ENCODE measurements at places on chromosomes 2 and 18.

DNA sequence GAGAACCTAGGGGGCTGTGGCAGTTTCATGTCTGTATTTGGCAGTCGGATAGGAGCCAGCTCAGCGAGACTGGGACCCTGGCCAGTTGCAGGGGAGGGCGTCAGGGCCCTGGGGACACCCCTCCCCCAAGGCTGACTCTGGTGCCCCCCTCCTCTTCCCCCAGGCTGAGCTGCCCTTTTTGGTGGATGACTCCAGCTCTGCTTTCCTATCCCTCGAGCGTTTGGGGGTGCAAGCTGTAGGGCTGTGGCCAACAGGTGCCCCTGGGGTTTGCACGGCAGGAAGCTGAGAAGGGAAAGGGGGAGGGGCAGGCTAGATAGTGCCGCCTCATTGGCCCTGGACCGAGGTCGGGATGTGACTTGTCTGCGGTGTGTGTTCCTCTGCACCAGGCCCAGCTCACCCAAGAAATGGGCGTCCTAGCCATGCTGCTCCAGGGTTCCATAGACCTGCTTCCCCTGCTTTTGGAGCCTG, 26.4 kb downstream of the SPEG start:
- no peak for DNase-seq

DNA sequence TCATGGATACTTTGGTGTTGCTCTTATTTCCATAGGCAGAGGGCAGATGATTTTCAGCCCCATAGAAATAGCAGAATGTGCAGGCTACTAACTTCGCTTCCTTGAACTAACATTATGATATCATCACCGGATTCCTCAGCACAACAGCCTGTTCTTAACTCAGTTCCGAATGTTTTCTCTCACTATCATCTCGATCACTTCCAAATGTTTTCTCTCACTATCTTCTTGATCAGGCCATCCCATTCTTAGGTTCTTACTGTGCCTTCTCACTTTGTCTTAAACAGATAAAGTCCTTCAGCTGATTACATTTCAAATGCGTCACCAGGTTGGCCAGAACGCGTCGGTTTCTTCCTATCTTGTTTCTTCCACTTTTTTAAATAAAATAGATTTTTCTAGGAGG, 11.4 kb upstream of the MBD2 start:
- no peak for DNase-seq

- DNase-seq: no peak
Observed at GRCh38 chr2:219574484-219575311, 2.6 kb downstream of the INHA start.

- DNase-seq: no peak
Observed at GRCh38 chr2:238418196-238418998, 8.3 kb upstream of the ASB1 start.

- no peak for DNase-seq
Observed at GRCh38 chr2:238985041-238985729, 137.3 kb downstream of the TWIST2 start.

DNA sequence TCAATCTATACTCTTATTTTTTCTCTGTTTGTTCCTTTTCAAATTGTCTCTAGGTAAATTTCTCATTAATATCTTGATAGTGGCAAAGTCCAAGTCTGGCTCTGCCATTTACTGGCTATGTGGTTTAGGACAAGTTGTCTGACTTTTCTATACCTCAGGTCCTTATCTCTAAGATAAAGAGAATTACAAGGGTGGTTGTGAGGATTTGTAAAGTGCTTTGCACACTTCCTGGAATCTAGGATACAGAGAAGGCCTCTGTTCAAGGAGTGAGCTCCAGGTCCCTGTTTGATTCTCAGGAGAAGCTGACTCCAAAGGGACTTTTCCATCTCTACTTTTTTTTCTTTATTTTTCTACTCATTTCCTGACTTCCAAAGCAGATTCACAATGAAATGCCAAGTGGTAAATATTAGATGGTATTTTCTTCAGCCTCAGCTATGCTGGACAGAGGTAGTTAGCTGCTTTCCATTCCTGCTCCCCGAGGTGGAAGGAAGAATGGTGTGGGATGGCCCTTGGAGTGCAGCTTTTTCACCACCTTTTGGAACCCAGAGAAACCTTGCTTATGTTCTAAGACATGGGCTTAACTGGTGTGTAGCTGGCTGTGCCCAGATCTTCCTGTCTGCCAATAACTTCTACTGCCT, 90.5 kb downstream of the GALNT1 start:
- peak; percentile 10 for DNase-seq

GRCh38 chr18:63433334-63433866, 11.1 kb upstream of the VPS4B start:
- DNase-seq: peak; percentile 47

DNA sequence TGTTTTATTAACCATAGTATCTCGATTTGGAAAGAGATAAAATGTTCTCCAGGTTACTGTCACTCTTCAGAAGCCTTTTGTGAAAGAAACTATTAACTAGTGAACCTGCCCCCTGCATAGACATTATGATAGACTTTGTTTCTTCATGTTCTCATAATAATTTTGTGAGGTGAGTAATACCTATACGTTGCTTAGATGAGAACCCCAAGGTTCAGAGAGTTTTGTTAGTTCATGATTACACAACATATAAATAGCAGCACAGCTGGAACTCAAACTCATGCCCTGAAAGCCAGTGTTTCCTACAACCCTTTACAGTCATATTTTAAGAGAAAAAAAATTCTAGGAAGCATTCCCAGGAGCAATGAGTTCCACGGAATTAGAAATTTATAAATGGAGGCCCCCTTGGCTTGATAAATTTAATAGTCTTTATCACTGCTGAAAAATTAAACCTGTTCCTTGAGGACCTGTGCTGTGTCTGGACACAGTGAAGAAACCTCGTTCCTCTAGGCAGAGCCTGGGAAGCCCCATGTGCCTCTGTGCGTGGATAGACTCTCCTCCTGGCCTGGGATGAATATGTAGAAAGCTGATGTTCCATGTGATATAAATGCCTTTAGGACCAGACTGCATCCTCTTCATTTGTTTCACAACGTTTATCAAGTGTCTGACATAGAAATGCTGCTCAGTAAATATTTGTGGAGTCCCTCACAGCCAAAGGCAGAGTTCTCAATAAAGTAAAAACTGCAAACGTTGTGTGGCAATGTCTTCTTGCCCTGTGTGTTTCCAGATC, 1257.0 kb upstream of the GYPC start:
- no peak for DNase-seq

- DNase-seq: no peak
Observed at GRCh38 chr2:200342235-200342634, 35.7 kb downstream of the SPATS2L start.

DNA sequence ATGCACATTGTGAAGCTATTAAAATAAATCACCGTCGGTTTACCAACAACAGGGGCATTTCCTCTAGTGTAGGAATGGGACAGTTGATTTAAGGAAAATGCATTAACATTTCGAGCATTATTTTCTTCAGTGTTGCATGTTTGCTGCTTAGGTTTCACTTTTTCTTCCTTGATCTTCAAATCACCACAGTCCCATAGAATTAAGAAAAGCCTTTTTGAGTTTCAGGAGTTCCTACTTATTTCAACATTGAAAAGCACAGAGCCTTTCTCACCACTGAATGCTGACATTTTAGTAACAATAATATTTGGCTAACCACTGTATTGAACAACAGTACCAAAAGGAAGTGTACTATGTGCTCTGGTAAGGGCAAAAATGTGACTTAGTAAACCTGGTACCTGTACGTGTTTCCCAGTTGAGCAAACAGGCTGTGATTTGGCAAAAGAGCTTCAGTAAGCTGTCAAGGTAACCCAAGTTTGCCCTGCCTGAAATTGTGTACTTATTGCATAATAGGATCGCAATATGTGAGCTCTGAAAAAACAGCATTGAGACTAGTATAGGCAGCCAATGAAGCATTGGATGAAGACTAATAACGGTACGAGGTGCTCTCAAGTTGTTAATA, 2.2 kb downstream of the LRRTM4 start:
- DNase-seq: no peak

GRCh38 chr2:38441346-38441745, 64.3 kb upstream of the ATL2 start:
- DNase-seq: no peak

DNA sequence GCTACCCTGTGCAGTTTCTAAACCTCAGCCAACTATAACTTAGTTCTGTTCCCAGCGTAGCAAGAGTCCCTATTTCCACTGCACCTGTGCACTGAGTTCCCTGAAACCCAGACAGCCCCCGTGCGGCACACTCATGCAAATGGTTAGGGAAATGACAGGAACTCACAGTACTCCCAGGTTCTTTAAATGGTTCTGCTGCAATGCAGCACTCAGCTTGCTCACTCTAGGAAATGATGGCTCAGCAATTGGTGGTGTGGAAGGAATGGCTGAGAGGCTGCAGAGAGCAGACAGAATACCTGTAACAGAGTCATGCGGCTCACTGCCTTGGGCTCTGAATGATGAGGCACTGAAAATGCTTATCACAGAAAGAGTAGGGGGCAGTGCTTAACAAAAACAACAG, 143.0 kb downstream of the RAD51AP2 start:
- no peak for DNase-seq

- no peak for DNase-seq
Observed at GRCh38 chr2:71555798-71556454, 102.6 kb downstream of the DYSF start.

DNA sequence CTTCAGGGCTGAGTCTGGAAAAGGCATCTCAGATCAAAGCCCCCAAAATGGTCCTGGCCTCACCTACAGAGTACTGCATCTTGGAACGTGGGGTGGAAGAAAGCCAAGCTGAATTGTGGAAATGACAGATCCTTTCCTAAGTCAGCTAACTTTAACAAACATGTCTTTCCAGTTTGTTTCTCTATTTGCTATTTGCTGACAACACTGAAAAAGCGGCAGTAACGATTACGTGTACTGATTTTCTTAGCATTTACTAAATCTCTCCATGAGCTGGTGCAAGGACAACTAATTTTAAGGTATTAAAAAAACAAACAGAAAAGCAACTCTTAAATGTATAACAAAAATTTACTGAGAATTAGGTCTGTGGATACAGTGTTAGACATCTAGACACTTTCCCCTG, 1.1 kb downstream of the HIBCH start:
- no peak for DNase-seq

GRCh38 chr2:216692636-216693413, 2.5 kb downstream of the IGFBP5 start:
- DNase-seq: peak; percentile 89

GRCh38 chr18:35322486-35323458, 21.4 kb downstream of the ZNF24 start:
- peak; percentile 3 for DNase-seq

- DNase-seq: peak; percentile 33
Observed at GRCh38 chr2:11988691-11989353, 242.4 kb downstream of the LPIN1 start.

DNA sequence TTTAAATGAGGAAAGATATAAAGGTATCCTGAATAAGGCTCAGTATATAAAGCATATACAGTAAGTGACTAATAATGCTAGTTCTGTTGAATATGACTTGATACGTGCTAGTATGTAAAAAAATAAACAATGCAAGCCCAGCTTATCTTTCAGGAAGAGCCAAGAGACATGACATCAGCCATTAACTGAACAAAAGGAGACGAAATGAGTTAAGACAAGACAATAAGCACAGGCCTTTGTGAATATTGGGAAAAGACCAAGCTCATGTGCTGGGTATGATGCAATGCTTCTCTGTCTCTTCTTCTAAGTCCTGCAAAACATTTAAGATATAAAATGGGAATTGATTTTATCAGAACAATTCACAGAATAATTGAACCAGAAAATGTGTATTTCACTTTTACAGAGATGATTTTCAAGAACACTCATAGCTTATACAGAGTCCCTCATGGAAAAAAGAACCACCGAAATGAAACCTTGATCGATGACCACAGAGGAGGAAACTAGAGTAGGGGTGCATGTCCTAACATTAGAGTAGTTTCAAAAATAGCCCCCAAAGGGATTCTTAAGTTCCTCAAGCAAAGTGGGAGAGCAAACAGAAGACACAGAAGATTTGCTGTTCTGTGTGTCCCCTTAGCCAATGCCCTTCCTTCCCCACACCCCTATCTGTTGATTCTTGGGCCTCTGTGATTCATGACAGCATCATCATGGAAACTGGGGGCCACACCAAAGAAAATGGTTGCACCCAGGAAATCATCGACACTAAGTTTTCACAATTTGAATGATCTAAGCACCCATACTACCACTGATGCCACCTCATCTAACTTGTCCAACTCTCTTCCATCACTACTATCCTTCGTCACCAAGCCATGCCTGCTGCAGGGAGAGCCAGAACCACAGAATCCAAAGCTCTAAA, 68.0 kb upstream of the CRIM1 start:
- DNase-seq: no peak

- DNase-seq: peak; percentile 61
Observed at GRCh38 chr2:224584785-224585210, 365 bp downstream of the CUL3 start.

- DNase-seq: peak; percentile 15
Observed at GRCh38 chr2:83850071-83850725, 608.9 kb downstream of the SUCLG1 start.

All from GM03348 (cell line).